Mesenteric fat pad (tissue), 1 donor: ENCODE measurements at places on chromosomes 1 and 21. TPM values are rescaled to one million over a fixed set of nuclear protein-coding genes. Genes with fewer than 3 reads are reported as not detected.

- DNase-seq, result no peak
Measured at GRCh38 chr1:9243066-9243739, 8.6 kb downstream of the H6PD start.

DNA sequence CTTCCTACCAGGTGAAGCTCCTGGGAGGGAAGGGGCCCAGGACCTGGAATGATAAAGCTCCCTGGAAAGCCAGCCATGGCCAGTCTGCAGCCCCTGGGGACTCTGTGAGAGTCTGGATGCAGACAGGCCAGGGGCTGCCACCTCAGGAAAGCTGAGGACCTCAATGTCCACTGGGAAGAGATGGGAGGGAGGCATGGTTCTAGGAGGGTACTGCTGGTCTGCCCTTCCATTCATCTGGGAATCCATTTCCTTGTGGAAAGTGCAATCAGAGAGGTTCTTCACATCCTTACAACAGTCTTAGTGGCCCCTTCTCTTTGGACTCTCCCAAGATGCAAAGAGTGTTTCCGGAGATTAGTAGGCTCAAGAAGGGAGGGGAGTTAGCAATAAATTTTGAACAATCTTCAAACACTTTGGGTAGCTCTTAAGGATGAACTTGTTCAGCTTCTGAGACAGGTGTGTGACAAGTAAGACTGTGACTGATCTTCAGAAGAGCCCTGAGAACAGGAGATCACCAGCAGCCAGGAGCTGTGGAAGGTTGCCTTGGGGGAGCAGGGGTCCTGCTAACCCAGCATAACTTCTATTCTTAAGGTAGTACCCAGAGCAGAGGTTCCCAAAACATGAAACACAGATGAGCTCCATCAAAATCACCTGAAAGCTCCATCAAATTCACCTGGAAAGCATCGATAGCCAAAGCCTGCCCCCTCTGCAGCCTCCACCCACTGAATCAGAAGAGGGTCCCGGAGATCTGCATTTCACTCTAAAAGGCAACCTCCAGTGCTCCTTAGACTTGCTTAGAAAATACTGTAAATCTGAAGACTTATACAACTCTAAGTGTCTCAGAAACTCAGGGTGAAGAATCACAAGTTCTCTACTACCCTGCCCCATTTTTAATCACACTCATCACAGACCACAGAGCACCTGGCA is 616 bp upstream of the LAX1 start:
- DNase-seq, result no peak

GRCh38 chr1:219443763-219444162 is 169.1 kb downstream of the ZC3H11B start:
- DNase-seq, result no peak

GRCh38 chr1:13451399-13451965 is 41.2 kb downstream of the PRAMEF20 start:
- no peak for DNase-seq

- no peak for DNase-seq
Measured at GRCh38 chr1:187010571-187011309, 182.0 kb downstream of the PLA2G4A start.

- DNase-seq, result no peak
Measured at GRCh38 chr1:224506141-224506814, 71.7 kb upstream of the WDR26 start.

DNA sequence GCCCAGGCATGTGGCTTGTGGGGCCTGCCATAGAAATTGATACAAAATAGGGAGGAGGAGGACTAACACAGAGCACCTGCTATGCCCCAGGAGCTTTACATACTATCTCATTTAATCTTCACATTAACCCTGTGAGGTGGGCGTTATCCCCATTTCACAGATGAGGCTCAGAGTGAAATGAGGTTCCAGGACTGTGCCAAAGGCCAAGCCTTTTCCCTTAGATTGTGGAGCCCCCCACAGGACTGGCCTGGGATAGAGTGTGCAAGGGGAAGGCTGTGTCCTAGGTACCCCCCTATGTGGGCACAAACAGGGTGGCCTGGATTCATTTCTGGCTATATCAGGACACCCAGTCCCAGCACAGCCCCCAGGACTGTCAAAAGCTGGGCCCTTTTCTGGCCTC is 2.2 kb upstream of the DDOST start:
- no peak for DNase-seq

DNA sequence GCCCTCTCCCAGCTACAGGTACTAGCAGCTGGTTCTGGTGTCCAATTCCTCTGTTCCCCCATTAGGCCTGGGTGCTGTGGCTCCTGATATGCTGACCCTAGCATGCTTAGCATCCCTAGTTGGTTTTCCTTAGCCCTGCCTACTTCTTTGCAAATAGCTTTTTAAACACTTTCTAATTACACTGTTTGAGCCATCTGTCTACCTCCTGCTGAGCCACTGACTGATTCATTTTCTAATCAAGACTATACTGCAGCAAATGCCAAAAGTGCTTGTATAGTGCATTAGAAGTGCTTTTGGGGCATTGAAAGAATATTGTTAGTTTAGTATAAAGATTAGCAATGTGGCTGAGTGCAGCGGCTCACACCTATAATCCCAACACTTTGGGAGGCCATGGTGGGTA is 36.3 kb downstream of the ERICH3 start:
- DNase-seq, result no peak

DNA sequence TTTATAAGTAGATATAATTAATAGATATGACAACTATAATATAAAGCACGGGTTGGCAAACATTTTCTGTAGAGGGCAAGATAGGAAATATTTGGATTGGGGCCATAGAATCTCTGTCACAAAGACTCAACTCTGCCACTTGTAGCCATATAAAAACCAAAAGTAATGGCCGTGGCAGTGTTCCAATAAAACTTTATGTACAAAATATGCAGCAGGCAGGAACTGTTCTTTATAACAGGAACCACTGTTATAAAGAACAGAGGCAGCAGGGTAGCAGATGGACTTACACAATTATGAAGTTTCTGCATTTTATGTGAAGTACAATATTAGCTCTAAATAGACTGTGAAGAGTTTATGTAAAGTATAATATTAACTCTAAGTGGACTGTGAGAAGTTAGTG is 16.9 kb upstream of the QSOX1 start:
- DNase-seq, result no peak

- no peak for DNase-seq
Measured at GRCh38 chr1:70497152-70497551, 86.1 kb downstream of the CTH start.

DNA sequence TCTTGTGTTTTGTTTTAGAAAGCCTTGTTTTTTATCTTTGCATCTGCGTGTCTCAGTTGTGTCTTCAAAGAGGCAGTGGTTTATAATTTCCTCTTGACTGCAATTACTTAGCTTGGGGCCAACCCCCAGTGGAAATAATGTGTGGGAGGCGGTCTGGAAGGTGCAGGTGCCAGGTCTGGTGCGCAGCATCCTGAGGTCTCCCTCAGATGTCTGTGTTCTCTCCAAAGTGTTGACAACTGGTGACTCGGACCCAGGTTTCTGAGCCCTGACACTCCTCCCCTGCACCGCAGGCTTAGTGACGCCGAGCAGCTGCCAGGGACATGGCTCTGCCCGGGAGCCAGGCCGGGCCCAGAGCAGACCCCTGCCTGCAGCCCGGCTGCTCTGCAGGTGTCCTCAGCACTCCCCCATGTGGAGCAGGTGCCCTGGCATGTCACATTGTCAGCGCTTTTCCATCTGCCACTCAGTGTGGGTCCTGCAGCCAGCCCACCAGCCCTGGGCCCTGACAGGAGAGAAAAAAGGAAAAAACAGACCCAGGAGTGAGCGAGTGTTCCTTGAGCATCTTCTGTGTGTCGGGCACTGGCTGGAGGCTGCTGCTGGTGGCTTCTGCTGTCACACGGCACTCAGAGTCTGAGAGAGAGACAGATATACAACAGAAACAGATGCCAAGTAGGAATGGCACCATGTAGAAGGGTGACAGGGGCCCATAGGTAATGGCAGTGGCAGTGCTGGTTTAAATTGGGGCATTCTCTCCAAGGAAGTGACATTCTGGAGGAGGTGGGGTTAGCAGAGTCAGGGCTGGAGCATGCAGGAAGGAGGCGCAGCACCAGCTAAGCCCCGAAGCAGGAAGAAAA is 24.8 kb upstream of the SELENON start:
- no peak for DNase-seq

DNA sequence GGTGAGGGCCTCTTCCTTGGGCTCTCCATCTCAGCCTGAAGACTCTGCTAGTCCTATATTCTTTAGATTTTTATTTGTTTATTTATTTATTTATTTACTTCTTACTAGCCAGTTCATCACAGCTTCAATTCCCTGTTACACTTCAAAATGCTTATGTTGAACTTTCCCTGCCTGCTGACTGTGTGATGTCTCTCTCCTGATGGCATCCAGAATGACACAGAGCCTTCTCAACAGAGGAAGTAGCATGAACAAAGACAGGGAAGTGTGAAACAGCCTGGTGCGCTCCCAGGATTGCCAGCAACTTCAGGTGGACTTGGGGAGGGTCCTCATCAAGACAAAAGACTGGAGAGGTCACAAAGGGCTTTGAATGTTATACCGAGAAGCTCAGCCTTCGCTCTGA is 4.3 kb upstream of the IPO13 start:
- no peak for DNase-seq

DNA sequence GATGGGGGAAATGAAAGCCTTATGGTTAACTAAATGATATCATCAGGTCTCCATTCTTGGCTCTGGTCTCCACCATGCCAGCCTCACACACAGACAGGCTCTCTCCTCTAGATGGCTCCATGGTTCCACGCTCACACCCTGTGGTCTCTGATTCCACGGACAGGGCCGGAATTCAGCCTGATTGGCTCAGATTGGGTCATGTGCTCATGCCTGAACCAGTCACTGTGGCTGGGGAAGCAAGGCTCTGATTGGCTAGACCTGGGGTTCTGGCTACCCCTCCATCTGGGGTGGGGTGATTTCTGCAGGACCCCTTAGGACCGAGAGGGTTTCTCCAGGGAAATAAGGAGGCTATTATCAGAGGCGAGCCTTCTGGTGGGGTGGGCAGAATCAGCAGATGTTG is 277.0 kb downstream of the PTPRU start:
- DNase-seq, result peak; percentile 69

DNA sequence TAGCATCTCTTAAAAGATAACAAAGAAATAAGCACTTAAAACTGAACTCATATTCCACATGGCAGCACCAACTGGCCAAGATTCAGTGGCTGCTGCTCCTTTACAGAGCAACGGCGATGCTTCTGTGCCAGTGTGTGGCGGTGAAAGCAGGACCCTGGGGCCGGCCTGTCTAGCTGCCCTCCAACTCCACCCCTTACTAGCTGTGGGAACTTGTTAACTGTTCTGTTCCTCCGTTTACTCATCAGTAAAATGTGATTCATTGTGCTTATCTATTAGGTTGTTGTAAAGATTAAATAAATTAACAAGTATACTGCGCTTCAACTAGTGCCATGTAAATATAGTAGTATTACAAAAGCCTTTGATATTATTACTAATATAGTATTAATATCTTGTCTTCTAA is 133.2 kb downstream of the GDAP2 start:
- no peak for DNase-seq

DNA sequence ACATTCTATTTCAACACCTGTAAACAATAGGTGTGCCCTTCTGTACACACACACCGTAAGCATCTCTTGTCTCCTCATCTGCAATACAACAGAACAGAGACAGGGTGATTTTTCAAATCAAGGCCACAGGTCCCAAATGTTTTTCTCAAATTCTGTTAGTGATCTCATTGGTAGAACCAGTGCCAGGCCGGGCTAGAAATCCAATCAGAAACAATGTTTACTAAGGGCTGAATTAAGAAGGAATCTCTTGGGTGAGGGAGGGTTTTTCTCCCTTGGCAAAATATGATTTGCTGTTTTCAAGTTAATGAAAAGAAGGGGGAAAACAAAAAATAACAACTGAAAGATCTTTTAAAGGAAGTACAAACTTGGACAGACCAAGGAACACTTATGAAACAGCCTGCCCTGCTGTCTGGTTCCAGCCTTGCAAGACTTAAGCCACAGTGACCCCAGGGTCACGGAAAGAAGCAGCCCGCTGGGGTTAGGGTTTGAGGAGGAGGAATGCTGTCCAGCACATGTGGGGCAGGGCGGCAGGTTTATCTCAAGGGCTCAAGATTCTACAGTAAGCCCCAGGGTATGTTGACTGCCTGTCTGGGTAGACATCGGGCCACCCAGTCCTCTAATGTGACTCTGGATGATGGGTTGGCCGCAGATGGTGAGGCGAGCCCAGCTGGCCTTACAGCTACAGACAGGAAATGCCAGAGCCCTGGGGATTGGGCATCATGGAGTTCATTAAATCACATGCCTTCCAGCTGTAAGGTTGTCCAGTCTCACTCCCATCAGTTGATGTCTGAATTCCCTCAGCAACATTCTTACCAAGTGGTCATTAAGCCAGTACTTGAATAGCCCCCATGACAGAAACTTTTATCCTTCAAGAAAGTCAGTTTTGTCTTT is 73.3 kb upstream of the SLC44A3 start:
- no peak for DNase-seq

GRCh38 chr21:37737507-37737906 is 178.8 kb downstream of the KCNJ6 start:
- DNase-seq, result no peak

DNA sequence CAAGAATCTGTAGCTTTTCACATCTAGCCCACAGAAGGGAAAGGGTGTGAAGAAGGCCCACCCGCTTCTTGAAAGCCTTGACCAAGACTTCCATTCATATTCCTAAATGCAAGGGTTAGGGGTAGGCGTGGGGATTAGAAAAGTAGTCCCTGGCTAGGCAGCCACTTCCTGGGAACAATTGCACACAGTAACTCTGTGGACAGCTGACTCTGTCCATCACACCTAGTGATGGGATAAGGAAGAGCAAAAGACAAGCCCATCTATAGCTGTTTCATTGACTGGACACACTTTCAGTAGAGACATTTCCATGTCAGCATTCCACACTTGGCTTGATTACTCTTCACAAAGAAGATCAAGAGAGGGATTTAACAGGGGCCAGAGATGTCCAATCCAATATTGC is 294.2 kb downstream of the PBX1 start:
- no peak for DNase-seq

DNA sequence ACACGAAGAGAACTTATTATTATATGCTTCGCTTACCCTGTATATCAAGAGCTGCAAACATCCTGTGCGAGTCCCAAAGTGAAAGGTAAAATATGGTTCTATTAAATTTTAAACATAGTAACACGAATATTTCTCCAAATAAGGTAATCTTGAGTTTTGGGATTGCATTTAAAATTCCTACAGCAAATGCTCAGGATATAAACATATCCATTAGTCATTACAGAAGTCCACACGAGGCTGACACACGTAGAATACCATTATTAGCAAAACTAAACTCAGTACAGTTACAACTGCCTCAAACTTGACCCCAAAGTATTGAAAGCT is 282 bp upstream of the LYPLAL1 start:
- no peak for DNase-seq

GRCh38 chr1:109971559-109971958 is 13.0 kb upstream of the AHCYL1 start:
- DNase-seq, result no peak

- DNase-seq, result no peak
Measured at GRCh38 chr1:181257117-181257516, 168.6 kb downstream of the IER5 start.

GRCh38 chr1:160400223-160400645 is at the start of gene VANGL2:
TSS of gene VANGL2 (plus strand) at chr1:160400564. CDS start at chr1:160415838, 15,274 bp downstream.
- DNase-seq, result no peak

GRCh38 chr1:234634387-234634786 is 24.4 kb upstream of the IRF2BP2 start:
- no peak for DNase-seq

APCS gene
- not detected for total RNA-seq

ILDR2 gene
- total RNA-seq, result 0.29 TPM

MAP1LC3C gene
- 9.8 TPM for total RNA-seq

STXBP3 gene
- 42.4 TPM for total RNA-seq

TBX15 gene
- total RNA-seq, result 10.4 TPM

OLFM3 gene
- total RNA-seq, result not detected

SIK1 gene
- total RNA-seq, result 120 TPM

AZIN2 gene
- total RNA-seq, result 2.1 TPM

RGSL1 gene
- not detected for total RNA-seq

MPL gene
- 0.39 TPM for total RNA-seq
